ENCODE measurements at places on chromosomes 5 and 9.

DNA sequence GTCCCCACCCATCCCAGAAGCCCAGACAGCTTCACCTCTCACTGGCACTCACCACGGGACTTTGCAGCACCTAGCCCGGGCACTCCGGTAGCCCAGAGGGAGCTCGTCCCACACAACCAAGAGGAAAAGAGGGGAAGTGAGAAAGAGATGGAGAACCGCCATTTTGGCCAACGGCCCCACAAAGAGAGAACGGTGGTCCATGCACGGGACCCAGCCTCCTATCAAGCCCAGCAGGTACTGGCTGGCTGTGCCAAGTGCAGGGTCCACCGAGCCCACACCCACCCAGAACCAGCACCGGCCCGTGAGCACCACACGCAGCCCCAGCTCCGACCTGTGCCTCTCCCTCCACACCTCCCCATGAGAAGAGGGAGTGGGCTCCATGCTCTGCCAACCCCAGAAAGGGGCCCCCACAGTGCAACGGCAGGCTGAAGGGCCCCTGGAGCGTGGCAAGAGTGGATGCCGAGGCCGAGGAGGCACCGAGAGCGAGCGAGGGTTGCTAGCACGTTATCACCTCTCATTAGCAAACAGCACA is 78.5 kb upstream of the GCNT4 start:
- DNase-seq = no peak

DNA sequence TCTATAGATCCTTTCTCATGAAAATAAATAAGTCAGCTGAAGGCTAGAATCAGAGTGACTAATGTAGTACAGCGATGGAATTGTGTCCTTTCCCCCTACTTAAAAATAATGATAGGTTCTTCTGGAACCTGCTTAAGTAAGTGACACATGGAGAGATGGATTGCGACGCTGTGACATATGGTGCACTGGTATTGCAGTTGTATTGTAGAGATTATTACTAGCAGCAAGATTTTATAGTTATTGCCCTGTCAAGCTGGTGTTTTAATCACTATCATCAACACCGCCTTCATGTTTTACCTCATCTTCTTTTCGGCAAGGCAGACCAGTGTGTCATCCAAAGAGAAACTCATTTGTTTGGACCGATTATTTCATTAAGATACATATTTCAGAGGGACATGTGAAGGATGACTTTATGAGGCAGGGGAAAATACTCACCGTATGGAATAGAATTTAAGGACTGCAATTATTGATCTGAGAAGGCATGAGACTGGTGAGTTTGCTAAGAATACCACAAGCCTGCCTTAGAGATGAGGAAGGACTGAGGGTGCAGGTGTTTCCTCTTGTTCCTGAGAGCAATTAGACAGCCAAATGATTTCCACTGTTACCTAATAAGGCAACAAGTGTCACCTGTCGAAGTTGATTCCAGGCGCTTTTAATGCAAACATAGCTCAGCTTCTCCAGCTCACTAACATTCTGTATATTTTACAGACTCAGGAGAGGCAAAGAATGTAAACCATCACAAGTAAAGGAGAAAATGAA is 1855.5 kb downstream of the MAT2B start:
- DNase-seq = no peak

- DNase-seq = no peak
Observed at GRCh38 chr5:56873056-56873455, 36.3 kb upstream of the SETD9 start.

DNA sequence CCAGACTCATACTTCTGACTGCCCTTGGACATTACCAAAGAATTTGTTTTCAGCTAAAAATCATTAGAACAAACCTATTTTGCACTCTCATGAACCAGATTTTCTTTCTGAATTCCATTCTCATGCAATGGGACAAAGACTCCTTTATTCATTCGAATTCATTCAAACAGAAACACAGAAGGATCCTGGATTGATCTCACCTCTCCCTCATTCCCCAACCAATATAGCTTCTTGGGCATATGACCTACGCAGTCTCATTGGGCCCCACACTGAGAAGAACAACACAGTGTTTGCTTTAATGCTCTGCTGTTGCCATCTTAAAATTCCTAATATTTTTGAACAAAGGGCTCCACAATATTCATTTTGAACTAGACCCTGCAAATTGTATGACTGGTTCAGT is 392.4 kb downstream of the CTNND2 start:
- DNase-seq = no peak

DNA sequence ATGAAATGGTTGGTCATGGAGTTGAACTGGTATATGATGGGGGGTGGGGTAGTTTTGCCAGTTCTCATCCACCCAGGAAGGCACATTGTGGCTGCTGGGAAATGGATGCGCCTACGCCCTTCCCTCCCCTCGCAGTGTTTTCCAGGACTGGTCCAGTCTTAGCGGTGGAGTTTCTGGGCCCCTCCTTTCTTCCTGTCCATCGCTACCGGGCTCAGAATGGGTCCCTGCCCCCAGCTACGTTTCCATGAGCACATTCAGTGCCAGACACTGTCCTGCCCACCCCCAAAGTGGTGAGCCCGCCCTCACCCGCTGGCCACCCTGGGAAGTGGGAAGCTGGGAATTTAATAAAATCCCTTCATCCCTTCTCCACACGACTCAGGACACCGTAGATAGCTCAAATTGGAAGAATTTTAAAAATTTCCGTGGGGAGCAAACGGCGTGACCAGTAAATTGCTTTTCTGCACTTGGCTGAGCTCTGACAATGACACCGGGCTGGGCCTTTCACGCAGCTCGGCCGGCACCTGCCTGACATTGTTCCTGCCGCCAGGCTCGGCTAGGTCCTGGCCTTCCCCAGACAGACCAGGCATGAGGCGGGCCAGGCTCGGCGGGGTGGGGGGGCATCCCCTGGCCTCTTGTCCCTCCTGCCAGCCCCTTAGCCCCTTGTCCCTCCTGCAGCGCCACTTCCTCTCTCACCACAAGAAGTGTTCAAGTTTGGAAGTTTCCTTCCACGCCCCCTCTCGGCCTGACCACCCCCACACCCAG is 3.6 kb downstream of the FGF18 start:
- DNase-seq = no peak

DNA sequence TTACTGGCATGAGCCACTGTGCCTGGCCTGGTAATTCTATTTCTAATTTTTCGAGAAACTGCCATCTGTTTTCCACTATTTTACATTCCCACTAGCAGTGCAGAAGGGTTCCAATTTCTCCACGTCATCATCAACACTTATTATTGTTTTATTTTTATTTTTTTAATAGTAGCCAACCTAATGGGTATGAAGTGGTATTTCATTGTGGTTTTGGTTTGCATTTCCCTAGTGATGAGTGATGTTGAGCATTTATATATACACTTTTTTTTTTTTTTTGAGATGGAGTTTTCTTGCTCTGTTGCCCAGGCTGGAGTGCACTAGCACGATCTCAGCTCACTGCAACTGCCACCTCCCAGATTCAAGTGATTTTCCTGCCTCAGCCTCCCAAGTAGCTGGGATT is 28.3 kb downstream of the WWC1 start:
- DNase-seq = no peak

- no peak for DNase-seq
Observed at GRCh38 chr9:123865226-123866000, 64.5 kb downstream of the DENND1A start.

DNA sequence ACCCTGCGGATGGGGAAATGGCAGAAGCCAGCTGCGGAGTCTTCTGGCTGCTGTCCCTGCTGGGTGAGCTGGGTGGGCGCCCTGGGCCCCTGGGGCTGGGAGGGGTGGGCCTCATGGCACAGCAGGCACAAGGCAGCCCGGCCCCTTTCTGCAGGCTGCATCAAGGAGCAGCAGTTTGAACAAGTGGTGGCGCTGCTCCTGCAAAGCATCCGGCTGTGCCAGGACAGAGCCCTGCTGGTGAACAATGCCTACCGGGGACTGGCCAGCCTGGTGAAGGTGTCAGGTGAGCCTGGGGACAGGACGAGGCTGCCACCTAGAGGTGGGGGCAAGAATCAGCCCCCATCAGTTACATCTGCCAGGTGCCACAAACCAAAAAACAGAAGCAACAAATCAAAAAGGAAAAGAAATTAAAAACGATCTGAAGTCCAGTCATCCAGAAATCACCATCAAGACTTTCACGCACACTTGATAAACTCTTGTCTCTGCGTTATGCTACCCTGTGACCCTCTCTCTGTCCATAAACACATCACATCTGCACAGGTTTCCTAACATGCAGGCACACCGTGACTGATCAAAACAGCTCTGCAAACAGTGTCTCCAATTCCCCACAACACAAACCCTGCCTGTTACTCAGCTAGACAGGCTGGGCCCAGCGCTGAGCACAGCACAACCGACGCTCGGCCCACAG is 13.9 kb downstream of the REXO4 start:
- peak; percentile 37 for DNase-seq

- no peak for DNase-seq
Observed at GRCh38 chr9:92360083-92360482, 34.3 kb downstream of the CENPP start.

DNA sequence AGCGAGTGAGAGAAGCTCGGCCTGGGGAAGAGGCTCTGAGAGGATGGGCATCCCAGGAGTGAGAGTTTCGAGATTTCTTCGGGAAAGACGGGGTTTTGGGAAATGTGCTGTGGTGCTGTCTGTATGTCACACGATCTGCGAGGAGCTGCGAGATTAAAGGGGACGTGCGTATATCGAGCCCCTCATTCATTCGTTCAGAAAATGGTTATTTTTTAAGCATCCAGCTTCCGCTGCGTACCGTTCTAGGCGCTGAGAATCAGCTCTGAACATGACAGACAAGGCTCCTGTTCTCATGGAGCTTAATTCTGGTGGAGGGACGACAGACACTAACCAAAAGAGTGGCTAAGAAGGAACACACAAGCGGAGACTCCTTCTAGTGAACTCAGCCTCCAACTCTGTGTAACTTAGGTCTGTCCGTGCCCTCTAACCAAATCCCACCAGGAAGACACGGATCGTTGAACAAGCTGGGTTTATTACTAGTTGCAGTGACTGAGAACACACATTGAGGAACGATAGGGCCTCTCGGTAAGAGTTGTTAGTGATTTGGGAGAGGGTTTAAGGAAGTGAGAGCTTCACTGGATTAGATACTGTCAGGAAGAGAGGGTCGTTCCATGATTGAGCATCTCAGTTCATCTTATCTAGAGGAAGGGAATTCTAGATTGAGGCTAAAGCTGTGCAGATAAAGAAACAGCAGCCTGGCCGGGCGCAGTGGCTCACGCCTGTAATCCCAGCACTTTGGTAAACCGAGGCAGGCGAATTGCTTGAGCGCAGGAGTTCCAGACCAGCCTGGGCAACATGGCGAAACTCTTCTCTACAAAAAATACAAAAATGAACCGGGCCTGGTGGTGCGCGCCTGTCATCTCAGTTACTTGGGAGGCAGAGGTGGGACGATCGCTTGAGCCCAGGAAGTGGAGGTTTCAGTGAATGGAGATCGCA is 1.0 kb upstream of the FBXW11 start:
- DNase-seq = no peak

- DNase-seq = no peak
Observed at GRCh38 chr5:138948471-138949222, 73.5 kb upstream of the LRRTM2 start.

- peak; percentile 5 for DNase-seq
Observed at GRCh38 chr5:81750308-81751008, 439 bp downstream of the SSBP2 start.

DNA sequence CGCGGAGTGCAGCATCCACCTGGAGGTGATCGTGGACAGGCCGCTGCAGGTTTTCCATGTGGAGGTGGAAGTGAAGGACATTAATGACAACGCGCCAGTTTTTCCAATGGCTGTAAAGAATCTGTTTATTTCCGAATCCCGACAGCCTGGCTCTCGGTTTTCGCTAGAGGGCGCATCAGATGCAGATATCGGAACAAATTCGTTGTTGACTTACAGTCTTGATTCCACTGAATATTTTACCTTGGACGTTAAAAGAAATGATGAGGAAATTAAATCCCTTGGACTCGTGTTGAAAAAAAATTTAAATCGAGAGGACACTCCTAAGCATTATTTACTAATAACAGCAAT is 611 bp downstream of the PCDHA3 start:
- no peak for DNase-seq

DNA sequence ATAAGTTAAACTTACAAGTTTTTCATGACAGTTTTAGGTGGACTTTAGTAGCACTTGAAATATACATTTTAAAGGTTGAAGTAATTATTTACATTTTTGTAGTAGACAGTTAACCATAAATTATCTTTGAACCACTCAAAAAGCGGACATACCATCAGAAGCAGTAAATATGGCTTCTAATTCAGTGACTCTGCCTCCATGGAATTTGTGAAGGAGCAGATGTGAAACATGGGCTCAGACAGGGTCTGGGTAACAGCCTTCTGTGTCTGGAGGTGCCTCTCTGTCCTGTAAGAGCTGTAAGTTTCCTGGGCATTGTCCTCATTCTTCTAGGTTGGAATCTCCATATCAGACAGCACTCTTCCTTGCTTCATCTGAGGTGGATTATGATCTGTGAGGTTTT is 12.4 kb downstream of the RLN2 start:
- DNase-seq = no peak

DNA sequence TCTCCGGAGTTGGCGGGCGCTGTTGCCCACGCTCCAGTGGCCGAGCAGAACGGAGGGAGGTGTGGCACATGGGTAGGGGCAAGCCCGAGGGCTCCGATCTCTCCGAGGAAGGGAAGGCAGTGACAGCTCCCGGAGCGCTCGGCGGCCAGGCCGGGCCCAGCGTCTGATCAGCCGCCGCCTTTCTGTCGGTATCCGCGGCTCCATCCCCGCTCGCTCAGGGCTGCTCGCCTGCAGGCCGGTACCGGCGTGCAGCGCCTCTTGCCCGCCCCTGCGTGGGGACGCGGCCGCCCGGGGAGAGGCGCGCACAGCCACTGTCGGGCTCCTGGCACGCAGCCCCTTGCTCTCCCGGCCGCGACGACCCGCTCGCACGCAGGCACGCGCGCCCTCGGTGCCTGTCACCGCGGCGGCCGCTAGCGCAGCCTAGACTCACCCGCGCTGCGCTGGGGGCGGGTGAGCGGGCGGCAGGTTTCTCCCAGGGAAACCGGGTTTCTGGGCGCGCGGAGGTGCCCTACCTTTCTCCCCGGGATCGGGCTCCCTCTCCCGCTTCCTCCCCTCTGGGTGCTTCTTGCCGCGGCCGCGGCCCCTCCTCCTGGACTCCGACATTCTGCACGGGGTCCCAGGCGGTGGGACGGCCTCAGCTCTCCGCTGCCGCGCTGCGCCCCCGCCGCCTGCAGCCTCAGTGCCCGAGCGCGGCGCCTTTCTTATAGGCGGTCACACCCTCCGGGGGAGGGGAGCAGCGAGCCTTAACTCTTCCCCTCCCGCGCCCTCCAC is 108.4 kb downstream of the PSD2 start:
- DNase-seq = no peak

DNA sequence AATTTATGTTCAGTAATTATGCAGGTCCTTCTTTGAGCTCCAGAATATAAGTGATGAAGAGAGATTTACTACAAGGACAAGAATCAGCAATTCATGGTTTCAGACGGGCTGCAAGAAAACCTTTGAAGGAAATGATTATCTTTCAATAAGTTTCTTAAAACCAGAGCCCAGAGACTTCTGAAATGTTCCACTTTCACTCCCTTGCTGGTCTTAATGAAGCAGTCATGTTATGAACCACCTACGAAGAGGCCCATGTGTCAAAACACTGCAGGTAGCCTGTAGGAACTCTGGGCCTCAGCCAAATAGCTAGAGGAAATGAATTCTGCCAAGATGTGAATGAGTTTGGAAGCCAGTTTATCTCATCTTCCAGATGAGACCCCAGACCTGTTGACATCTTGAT is 505.9 kb upstream of the MEF2C start:
- no peak for DNase-seq

GRCh38 chr9:764986-765385 is 76.5 kb upstream of the DMRT1 start:
- no peak for DNase-seq

GRCh38 chr9:128495296-128495695 is 9.2 kb upstream of the GLE1 start:
- no peak for DNase-seq
